Neural progenitor cell (in vitro differentiated cells): ENCODE measurements at places on chromosomes 7 and 10.

GRCh38 chr7:42026622-42027197 is 210.3 kb downstream of the GLI3 start:
- no peak for DNase-seq

GRCh38 chr7:48611993-48612392 is 312.4 kb upstream of the CDC14C start:
- DNase-seq = no peak

DNA sequence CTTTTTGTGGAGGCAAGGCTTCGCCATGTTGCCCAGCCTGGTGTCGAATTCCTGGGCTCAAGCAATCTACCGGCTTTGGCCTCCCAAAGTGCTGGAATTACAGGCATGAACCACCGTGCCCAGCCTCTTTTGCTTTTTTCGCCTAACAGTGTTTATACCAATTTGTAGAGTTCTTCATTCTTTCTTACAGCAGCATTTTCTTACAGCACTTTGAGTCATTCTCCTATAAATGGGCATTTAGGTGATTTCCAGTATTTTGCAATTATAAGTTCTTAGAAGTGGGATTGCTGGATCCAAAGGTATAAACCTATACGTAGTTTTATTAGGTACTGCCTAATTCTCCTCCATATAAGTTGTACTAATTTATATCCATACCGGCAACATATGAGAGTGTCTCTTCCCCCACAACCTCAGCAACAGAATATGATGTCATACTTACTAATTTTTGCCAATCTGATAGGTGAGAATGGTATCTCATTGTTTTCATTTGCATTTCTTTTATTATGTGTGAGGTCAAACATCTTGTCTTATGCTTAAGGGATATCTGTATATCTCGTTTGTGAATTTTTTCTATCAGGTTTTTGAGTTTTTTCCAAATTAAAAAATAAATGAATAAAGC is 39.1 kb downstream of the SUFU start:
- DNase-seq = no peak

GRCh38 chr10:79434223-79434687 is 11.2 kb downstream of the ZCCHC24 start:
- DNase-seq = no peak

GRCh38 chr7:158323741-158324396 is 263.8 kb downstream of the PTPRN2 start:
- DNase-seq = no peak

DNA sequence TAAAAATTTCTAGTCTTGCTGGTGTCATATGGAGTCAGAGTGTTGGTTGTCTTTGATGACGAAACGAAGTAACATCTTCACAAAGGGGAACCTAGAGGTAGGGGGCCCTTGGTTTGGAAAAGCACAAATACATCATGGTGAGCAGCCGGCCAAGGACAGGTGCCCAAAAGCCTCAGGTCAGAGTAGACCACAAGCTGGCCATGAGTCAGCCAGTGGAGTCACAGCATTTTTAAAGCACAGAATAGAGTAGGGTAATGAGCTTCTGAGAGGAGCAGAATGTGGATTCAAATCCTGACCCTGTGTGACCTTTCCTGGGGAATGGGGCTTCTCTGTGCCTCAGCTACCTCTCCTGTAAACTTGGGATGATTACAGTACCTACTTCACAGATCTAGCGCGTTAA is 5.3 kb downstream of the CAMK2B start:
- DNase-seq = no peak

- no peak for DNase-seq
These were observed 78.5 kb upstream of the PDCD4 start for GRCh38 chr10:110793128-110793812.
